CD8-positive, alpha-beta memory T cell (primary cell): ENCODE measurements at places on chromosomes 12 and 14.

DNA sequence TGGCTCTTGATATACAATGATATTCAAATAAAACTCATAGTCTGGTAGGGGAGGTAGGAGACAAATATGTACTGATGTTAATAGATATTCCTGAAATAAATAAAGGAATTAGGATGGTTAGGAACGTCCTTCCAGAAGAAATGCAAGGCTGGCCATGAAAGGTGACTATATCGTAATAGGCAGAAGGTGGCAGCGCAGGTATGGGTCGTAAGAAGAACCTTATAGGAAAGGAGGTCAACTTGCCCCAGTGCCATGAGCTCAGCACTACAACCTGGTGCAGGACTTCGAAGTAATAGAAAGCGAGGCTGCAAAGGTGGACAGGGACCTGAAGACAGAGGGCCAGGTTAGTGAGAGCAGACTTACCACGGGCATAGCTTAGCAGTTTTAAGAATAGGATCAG is 55.3 kb upstream of the FGD4 start:
- no peak for DNase-seq

GRCh38 chr14:22556990-22557623 is 31.9 kb downstream of the DAD1 start:
- DNase-seq, result peak; percentile 93

- DNase-seq, result no peak
Observed at GRCh38 chr12:6532927-6533652, 1.2 kb upstream of the GAPDH start.

GRCh38 chr12:102950107-102950949 is 7.1 kb upstream of the ASCL1 start:
- no peak for DNase-seq

DNA sequence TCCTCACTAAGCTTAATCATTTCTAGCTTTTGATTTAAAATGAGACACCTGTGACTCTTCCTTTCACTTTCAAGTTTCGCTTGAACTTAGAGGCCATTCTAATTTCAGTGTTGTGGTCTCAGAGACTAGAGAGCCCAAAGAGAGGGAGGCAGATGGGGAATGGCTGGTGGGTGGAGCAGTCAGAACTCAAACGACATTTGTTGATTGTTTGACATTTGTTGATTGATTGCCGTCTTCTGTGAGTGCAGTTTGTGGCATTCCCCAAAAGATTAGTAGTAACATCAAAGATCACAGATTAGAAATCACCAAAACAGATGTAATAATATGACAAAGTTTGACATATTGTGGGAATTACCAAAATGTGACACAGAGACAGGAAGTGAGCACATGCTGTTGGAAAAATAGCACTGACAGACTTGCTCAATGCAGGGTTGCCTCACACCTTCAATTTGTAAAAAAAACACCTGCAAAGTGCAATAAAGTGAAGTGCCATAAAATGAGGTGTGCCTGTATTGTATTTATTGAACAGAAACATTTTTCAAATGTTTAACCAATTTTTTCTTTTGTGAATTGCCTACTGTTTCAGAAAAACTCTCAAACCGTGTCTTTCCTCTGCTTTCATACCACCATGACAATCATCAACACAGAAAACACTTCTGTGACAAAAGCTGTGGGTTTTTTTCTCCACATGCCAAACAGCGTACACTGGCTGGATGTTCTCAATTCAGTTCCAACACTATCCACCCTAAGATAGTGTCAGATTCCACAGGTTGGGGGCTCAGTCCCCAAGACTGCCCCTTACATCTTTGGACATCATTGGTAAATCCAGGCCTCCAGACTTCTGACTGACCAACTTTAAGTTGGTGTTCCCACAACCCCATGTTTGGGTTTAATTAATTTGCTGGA is 376.3 kb upstream of the RGS6 start:
- DNase-seq, result peak; percentile 29

DNA sequence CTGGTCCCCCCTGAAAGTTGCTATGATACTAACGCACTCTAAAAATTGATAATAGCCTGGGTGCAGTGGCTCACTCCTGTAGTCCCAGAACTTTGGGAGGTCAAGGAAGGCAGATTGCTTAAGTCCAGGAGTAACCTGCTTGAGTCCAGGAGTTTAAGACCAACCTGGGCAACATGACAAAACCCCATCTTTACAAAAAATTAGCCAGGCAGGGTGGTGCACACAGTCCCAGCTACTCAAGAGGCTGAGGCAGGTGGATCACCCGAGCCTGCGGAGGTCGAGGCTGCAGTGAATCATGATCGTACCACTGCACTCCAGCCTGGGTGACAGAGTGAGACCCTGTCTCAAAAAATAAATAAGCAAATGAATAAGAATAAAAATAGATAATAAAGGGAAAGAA is 42.9 kb downstream of the HEATR5A start:
- no peak for DNase-seq

DNA sequence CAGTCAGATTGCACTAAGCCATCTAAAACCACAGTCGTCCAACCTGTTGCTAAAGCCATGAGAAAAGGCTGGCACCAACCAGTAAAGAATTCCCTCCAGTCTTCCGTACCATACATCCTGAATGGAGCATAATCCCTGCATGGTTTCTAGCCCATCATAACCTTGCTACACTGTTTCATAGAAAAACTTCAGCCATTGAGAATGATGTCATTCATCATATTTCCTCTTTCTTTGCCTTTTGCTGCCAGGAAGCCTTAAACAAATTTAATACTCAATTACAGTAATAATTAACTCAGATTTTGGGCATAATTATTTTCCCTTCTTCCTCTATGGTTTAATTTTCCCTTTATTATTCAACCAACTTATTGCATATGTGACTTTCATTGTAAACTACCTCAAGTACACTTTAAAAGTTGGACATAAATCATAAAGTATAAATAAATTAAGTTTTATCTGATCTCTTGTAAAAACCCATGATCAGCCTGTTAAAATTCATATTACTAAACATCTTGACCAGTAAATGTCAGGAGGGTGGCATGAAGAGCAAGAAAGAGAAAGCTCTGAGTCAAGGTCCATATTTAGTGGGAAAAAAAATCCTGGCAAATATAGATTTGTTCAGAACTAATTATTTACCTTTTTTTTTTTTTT is 264.7 kb downstream of the ZFP36L1 start:
- DNase-seq, result no peak

DNA sequence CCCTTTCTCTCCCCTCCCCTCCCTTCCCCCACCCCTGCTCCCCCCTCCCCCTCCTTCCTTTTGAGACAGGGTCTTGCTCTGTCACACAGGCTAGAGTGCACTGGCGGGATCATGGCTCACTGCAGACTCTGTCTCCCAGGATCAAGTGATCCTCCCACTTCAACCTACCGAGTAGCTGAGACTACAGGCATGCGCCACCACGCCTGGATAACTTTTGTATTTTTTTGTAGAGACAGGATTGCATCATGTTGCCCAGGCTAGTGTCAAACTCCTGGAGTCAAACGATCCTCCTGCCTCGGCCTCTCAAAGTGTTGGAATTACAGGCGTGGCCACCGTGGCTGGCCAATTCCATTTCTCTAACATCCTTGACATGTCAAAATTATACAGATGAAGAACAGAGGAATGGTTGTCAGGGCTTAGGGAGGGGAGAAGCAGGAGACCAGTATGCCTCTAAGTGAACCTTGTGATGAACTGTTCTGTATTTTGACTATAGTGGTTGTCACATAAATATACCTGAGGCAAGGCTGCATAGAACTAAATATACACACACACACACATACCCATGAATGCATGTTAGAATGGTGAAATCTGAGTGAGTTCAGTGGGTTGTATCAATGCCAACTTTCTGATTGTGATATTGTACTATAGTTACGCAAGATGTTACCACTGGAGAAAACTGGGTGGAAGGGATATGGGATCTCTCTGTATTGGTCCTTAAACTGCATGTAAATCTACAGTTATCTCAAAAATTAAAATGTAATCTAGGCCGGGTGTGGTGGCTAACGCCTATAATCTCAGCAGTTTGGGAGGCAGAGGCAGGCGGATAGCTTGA is 3.6 kb upstream of the CFAP73 start:
- no peak for DNase-seq

DNA sequence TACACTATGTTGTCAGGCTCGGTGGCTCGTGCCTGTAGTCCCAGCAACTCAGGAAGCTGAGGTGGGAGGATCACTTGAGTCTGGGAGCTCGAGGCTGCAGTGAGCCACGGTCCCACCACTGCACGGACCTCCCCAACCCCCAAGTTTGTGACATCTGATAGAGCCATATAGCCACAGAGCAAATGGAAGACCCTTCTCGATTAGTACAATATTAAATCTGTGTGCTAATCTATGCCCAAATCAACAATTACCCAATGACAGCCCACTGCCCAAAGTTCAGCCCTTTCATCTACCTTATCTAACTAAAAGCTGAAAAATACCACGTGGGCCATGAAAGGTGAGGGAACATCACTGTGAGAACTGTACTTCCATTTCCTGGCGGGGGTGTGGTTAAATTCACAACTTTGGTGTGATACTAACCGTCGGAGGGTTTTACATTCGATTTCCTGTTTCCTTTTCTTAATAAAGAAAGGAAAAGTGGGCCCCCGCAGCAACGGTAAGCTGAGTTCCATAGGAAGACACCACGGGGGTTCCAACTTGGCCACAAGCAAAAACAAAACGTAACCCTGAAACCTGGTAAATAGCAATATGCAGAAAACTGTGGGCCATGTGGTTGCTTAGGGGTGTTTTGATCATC is 31.2 kb upstream of the FOS start:
- DNase-seq, result peak; percentile 88

- no peak for DNase-seq
Observed at GRCh38 chr12:3996322-3996721, 123.1 kb upstream of the PARP11 start.

GRCh38 chr14:105315941-105316576 is 1.5 kb downstream of the PACS2 start:
- no peak for DNase-seq

DNA sequence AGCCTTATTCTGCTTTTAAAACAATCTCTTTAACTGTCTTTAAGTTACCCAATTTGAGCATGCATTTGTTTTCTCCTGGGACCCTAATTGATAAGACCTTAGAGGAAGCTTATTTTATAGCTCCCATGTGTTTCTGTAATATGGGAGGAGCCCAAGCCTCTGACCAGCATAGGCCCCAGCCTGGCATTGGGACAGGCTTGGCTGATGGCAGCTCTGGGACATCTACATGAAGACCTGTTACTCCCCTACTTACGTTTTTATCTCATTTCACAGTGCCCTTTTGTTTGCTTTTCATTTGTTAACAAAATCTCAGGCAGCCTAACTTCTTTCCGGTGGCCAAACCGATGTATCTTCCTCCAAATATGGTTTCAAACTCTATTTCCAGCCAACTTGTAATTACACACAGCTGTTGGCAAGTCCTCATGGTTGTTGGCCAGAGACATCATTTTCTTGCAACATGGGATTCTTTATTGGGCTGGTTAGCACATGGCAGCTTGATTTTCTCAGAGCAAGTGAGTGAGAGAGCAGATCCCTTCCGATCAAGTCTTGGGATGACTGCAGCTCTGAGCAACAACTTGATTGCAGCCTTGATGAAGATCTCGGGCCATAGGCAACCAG is 1117.5 kb downstream of the AACS start:
- no peak for DNase-seq

GRCh38 chr12:48997719-48998496 is 1.3 kb downstream of the DDN start:
- DNase-seq, result peak; percentile 45

DNA sequence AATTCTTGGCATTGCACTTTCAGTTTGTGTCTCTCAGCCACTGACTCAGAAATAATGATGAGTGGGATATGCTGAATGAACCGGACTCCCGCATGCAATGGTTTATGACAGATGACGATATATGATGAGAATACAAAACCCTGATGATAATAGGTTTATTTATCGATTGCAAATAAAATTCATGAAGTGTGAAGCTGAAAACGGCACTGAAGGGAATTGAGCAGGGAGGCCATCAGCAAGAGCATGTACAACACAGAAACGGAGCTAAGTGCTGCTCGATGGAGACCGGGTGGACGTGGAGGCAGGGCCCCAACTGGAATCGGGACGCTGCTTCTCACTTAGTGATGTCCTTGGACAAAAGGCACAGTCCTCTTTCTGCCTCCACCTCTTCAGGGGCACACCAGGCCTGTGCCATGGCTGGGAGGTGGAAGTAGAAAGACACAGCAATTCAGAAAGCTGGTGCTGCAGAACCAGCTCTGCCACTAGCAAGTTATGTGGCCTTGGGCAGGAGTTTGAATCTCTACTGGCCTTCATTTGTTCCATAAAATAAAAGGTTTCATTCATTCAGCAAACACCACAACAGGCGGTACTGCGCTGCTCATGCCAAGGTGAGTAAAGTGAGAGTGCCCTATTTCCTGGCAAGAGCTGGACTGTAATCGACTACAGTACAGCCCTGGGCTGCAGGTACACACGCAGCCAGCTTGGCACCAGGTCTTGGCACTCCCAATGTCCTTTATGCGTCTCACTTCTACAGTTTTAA is 117.0 kb downstream of the EGLN3 start:
- no peak for DNase-seq

GRCh38 chr14:95316821-95317220 is 2.9 kb downstream of the CLMN start:
- DNase-seq, result no peak

GRCh38 chr12:123047289-123047688 is 66.8 kb downstream of the ARL6IP4 start:
- DNase-seq, result no peak

DNA sequence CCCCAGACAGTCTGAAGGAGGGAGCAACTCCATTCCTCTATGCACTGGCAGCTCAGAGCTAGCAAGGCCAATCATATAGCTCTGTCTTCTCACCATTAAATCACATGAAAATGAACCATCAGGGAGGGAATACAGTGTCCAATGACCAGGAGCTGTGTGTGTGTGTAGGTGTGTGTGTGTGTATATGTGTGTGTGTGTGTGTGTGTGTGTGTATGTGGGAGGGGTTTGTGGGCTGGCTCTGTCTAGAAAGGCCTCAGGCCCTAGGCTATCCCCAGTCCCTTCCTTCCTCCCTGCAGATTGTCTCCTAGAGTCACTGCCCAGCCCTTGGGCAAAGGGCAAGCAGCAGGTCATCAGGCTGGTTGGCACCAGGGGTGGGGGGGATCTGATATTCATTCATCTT is 5.7 kb upstream of the SUSD6 start:
- no peak for DNase-seq

DNA sequence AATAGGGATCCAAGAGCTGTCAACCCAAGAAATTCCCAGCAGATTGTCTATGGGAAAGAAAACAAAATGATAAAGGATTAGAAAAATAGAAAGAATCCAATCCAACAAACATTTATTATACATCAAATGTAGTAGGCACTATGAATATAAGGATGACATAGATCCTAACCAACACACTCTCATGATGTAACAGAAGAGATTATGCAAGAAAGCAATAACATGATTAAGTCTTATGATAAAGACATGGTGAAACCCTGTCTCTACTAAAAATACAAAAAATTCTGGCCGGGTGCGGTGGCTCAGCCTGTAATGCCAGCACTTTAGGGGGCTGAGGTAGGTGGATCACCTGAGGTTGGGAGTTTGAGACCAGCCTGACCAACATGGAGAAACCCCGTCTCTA is 2.7 kb downstream of the MED6 start:
- DNase-seq, result no peak

GRCh38 chr12:90854136-90854689 is 100.8 kb downstream of the CCER1 start:
- DNase-seq, result no peak

GRCh38 chr12:4145990-4146859 is 127.3 kb upstream of the CCND2 start:
- DNase-seq, result no peak
